ENCODE measurements at places on chromosomes 1 and 21. TPM values are rescaled to one million over a fixed set of nuclear protein-coding genes. Genes with fewer than 3 reads are reported as not detected.

DNA sequence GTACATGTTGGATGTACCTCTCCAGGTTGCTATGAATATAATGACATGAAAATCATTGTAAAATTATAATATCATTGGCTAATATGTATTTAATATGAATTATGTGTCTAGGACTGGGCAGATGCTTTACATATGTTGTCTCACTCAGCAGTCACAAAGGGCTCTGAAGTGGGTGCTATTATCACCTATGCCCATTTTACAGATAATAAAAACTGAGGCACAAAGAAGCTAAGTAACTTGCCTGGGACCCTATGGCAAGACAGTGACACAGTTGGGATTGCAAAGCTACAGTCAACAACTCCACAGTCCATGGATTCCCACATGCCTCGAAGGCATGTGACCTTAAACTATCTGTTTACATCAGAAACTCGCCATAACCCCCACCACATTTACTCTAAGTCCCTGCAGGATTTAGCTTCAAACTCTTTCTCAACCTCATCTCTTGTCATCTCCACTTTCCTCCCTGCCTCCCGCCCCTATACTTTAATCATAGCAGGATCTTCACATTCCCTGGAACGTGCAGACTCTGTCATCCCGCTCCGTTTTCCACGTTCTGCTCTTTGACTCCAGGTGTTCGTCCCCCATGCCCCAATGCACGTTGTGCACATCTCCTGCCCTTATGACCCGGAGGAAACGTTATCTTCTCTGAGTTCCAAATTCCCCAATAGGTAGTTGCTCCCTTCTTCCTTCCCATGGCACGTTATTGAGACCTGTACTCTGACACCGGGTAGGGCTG is 143.0 kb upstream of the NRIP1 start:
- no peak for DNase-seq

SAMD13 gene
- total RNA-seq = 0.45 TPM

LCE1A gene
- total RNA-seq = not detected

DNA sequence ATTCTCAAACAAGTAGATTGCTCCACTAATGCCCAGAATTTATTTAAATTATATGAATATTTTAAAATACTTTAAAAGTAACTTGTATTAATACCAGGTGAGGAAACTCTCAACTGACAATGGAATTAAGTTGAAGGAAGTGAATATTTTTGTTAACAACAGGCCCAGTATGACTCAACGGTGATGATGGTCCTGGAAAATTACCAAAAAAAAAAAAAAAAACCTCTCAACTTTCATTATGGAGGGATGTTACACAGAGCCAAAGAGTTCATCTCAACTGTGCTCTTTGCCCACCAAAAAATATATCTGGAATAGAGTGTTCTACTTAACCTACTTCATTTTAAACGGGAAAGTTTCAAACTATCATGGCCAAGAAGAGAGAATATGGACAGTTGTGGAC is 28.3 kb downstream of the CFH start:
- DNase-seq = no peak

GRCh38 chr1:31600641-31601040 is 16.8 kb upstream of the HCRTR1 start:
- DNase-seq = no peak

PLA2G2D gene
- not detected for total RNA-seq

RGS8 gene
- total RNA-seq = 0.10 TPM

GBP2 gene
- total RNA-seq = 110 TPM

GRCh38 chr1:45221716-45222115 is 15.3 kb upstream of the ZSWIM5 start:
- no peak for DNase-seq

- DNase-seq = no peak
Observed at GRCh38 chr1:85836736-85837135, 128.5 kb upstream of the ZNHIT6 start.

DNA sequence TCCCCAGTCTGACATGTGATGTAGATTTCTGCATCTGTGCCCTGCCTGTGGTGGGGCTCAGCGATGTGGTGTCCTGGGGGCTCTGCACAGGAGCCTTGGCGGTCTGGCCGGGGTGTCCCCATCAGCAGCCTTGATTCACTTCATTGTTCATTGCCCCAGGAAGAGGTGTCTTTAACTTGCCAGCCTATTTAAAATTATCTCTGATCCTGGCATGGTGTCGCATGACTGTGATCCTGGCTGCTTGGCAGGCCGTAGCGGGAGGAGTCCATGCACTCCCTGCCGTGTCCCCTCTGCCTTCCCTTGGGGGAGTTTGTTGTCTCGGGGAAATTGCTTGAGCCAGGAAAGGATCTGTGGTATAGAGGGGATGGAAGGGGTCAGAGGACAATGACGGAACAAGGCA is 59.9 kb downstream of the TRIM11 start:
- DNase-seq = no peak

DNA sequence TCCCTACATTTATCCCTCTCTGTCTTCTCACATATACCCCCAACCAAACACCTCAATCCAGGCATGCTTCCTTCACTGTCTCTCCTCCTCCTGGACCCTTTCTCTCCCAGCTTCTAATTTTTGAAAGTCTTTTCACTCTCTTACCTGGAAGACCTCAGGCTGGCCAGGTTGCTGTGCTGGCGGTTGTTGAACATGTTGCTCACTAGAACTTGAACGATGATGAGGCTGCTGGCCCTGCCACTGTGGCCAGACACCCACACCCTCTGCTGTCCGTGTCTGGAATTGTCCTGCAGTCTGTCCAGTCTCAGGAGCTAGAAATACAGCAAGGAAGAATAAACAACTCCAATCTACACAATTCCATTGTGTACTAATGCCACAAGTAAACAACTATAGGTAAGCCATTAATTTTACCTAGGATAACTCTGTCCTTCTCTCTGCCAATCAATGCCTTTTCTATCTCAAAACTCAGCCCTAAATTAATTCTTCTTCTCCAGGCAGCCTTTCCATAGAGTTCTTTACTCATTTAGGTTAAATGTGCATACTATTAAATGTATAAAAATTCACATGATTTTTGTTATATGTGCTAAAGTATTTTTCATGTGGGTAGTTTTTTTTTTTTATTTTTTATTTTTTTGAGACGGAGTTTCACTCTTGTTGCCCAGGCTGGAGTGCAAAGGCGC is 5.1 kb upstream of the CTSK start:
- peak; percentile 70 for DNase-seq

GRCh38 chr1:66295803-66296202 is 238.2 kb upstream of the SGIP1 start:
- DNase-seq = no peak

PLPP3 gene
- 76.2 TPM for total RNA-seq

DNA sequence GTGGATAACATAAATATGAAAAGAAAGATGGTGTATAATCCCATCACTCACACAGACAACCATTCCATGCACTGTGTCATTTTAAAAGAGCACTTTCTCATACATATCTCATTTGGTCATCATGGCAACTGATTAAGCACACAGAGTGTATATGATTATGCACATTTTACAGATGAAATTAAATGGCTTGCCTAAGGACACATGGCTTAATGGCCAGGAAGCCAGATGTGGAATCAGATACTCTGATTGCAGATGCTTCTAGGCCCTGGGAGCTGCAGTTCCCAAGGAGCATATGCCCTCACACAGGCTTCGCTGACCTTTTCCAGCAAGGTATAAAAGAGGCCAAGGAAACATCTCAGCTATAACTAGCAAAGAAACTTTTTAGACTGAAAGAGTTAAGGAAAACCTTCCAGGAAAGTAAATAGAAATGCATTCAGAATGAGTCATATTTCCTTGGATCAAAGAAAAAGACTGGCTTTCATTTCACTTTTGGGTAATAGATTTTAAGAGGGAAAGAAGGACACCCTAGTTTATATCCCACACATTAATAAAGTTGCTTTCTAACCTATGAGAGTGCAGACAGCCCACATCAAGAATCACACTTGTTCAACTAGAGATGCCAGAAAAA is 19.6 kb upstream of the FAM89A start:
- DNase-seq = no peak

DNA sequence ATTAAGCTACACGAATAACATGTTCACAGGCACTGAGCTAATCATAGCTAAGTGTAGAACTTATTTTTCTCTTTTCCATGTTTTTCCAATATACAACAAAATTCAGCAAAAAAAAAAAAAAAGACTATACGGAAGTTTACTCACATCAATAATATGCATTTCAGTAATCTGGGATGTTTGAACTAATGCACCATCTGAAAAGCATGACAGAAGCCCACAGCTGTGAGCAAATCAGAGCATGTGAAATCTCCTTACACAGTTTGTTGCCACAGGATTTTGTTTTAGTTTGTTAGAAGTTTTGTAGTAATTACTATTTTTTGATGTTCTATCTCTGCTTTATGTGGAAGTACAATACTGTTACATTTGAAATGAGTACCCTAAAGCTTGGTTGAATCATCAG is 1051.7 kb downstream of the TTLL7 start:
- DNase-seq = no peak

GRCh38 chr1:34213956-34214355 is 37.2 kb downstream of the C1orf94 start:
- DNase-seq = no peak

DNA sequence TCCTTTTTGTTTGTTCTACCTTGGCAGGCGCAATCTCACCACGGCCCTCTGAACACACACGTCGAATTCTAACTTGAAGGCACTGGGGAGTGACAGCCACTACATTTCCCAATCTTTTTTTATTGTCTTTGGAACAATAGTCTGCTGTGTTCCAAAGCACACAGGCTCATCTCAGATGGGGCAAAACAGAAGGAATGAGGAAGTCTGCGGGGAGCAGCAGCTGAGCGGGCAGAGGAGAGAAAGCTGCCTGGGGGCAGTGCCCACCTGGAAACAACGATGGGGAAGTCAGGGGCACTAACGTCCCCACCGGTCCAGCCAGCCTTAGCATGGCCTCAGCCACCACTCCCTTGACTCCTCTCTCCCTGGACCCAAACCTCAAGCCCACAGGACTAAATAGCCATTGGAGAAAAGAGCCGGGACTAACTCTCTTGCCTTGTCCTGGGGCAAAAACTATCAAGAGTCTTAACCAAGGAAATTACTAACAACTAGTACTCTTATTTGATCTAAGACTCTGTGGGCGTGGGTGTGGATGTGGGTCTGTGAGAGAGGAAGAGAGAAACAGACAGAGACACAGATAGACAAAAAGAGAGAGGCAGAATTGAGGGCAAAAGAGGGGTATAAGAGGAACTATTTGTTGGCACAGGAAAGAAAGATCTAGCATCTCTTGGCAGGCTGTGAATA is 34.2 kb downstream of the SYF2 start:
- no peak for DNase-seq

MTOR gene
- total RNA-seq = 31.8 TPM

- DNase-seq = no peak
Observed at GRCh38 chr1:230760360-230760827, 13.2 kb downstream of the CAPN9 start.

VHLL gene
- not detected for total RNA-seq

GRCh38 chr1:244735404-244735803 is 82.5 kb downstream of the DESI2 start:
- no peak for DNase-seq

DNA sequence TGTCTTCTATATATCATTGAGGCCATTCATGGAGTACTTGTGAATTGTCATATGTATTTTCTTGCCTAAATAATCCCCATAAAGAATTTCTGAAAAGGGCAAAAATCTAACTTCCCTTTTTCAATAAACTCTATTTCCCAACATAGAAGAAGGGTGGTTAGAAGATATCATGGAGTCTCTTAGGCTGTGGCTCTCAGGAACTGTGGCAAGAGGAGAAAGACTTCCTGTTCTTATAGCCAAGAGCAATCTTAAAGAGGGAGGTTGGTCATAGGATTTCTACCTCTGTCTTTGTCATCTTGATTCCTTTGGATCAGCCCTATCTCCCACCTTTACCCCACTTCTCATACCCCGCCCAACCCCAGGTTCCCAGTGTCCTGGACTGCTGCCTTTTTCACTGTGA is 175.8 kb downstream of the TYW3 start:
- DNase-seq = no peak

SPATA21 gene
- not detected for total RNA-seq

GRCh38 chr1:189597083-189597482 is 880.6 kb downstream of the BRINP3 start:
- DNase-seq = no peak

CA6 gene
- not detected for total RNA-seq

CD2 gene
- total RNA-seq = 4.3 TPM

DNA sequence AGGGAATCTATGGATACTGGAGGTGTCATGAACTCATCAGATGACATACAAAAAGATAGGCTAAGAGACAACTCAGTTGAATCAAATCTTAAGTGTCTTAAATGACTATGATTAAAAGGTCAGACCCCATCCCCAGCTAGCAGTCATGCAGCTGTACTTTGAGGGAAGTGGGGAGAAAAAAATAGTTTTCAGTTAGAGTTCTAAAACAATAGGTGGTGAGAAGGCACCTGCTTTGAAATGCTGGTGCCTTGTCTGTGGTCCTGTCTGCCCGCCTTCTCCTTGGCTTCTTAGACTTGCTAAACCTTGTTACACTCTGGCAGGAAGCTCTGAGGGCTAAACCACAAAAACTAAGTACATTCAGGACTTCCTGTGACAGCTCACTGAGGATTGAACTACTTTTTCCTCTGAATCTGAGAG is 15.3 kb downstream of the CD2 start:
- no peak for DNase-seq

GRCh38 chr1:27144920-27145661 is 9.8 kb downstream of the SLC9A1 start:
- no peak for DNase-seq

CLCA1 gene
- total RNA-seq = 0.10 TPM

TTC39A gene
- total RNA-seq = 2.0 TPM

DNA sequence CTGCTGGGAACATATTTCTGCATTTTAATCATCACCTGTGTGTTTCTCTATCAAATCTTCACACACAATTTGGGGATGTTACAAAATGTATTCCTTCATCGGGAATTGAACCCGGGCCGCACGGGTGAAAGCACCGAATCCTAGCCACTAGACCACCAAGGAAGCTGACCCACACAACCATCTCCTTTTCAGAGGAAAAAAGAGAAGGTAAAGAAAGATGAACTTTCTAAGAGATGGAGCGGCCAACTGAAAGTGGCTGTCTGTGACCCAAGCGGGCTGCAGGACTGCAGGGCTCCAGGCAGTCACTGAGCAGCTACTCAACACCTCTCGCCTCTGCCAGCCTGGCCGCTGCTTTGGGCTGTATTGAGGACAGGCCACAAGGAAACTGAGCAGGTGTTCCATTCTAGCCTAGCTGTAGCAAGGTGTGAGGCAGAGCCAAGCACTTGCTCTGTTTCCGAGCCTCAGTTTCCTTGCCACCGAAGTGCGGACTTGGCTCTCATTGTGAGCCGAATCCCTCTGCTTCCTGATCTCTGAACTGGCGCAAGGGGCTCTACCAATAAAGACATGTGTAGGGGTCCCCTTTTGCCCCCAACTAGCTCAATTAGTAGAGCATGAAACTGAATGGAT is 156.9 kb upstream of the NBPF11 start:
- DNase-seq = no peak

DNA sequence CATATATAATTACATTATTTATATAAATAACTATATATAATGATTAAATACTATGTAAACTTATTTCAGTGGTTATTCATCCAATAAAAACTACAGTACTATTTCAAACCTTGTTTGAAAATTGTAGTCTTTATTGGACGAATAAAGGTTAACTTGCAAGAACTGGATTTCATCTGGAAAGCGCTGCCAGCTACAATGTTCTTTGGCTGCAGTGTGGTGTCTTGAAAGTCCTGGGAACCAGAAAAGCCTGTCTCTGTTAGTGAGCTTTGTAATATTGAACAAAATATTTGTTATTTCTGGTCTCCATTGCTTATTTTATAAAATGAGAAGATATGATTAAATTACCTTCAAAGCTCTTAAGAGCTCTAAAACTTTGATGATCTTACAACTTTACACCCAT is 763.6 kb downstream of the ADGRL2 start:
- DNase-seq = no peak

EDARADD gene
- 0.58 TPM for total RNA-seq

RGS4 gene
- total RNA-seq = 11.9 TPM

Measured in aorta (tissue), 5 donors.